CD4-positive, alpha-beta T cell (primary cell): ENCODE measurements at places on chromosomes 13 and 19. TPM values are rescaled to one million over a fixed set of nuclear protein-coding genes. Genes with fewer than 3 reads are reported as not detected.

- no peak for DNase-seq
Observed at GRCh38 chr19:6041991-6042481, 64.1 kb upstream of the RANBP3 start.

DNA sequence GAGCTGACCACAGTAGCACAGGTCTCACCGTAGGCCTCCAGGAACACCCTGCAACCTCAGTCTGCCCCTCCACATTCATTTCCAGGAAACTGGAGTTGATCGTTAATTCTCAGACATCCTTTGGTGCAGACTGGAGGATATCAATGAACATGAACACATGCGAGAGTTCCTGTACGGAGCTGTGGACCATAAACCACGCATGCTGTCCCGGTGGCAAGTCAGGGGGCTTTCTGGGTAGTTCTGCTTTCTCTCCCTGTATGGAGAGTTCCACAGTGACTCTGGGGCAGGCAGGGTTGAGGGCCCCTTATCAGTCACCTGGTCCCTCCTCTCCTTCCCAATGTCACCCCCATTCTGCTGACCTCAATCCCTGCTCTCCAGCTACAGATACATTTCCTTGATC is 55.5 kb upstream of the URI1 start:
- DNase-seq, result no peak

- no peak for DNase-seq
Observed at GRCh38 chr19:40811478-40812341, 12.7 kb downstream of the EGLN2 start.

- DNase-seq, result no peak
Observed at GRCh38 chr13:67935626-67936025, 705.5 kb upstream of the PCDH9 start.

GRCh38 chr19:18441804-18442788 is 4.2 kb upstream of the ISYNA1 start:
- DNase-seq, result no peak

GRCh38 chr19:30071871-30072270 is 129.8 kb downstream of the URI1 start:
- DNase-seq, result no peak

- no peak for DNase-seq
Observed at GRCh38 chr19:14577885-14578427, 4.9 kb upstream of the CLEC17A start.

GRCh38 chr13:44280456-44280855 is 93.2 kb upstream of the SERP2 start:
- no peak for DNase-seq

GRCh38 chr19:51301266-51301665 is 10.2 kb upstream of the IGLON5 start:
- no peak for DNase-seq

DNA sequence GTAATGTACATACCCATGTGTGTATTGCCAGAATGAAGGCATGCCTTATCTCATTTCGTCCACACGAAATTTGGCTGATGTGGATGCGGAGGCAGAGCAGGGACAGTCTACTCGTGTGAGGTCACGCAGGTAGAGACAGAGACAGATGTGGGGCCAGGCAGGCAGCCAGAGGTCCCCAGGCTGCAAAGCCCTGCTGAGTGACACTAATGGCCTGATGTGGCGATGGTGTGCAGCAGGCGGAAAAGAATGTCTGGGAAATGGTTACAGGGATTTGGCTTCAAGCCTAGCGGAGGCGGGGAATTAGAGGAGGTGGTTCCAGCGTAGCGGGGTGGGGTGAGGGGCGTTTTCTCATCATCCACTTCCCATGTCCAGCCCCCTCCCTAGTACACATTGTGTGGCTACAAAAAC is 4.2 kb upstream of the IZUMO2 start:
- DNase-seq, result no peak

GRCh38 chr13:62483774-62484173 is 1068.1 kb upstream of the PCDH20 start:
- no peak for DNase-seq

DNA sequence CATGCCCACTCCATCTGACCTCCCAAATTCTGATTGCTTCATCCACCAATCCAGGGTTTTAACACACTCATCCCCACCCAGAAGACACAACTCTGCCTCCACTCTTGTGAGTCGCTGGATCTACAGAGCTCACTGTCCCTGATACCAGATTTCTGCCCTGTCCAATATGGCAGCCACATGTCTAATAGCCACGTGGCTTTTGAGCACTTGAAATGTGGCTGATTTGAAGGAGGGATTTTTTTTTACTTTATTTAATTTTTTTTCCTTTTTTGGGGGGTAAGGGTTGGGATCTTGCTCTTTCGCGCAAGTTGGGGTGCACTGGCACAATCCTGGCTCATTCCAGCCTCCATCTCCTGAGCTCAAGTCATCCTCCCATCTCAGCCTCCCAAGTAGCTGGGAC is 24.8 kb upstream of the OLFM2 start:
- no peak for DNase-seq

DNA sequence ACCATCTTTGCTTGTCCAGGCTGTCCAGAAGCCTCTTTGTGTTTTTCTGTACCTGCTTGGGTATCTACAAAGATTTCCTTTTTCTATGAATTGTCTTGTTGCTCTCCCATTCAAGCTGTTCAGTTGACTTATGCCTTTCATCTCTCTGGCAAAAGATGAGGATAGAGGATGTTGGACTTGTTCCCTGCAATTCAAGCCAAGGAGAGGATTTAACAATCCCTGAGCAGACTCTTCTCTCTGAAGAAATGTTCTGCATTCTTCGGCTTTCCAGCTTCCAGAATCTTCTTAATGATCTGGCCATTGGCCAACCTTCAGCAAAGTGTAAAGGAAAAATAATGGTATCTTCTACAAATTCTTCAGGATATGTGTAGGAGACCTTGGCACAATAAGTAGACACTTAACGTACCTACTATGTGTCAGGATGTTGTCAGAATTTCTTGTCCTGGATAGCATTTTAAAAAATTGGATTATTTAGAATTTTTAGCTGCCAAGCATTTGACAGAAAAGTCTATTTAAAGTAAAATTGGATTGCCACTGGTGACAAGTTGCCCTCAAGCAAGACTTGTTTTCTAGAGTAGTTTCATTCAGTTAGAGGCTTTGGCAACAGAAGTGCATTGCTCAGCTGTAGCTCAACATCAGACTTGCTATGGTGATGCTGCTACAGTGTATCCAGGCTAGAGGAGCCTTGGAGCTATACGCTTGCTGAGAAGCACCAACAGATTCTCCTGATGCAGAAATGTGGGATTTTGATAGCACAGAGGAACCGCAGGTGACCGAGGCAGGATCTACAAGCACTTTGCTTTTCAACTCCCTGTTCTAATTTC is 455.7 kb downstream of the SUCLA2 start:
- DNase-seq, result no peak

DKKL1 gene
- total RNA-seq, result not detected

RNF225 gene
- 0.55 TPM for total RNA-seq

ZNF578 gene
- total RNA-seq, result 1.6 TPM

MEIOSIN gene
- total RNA-seq, result not detected

DACH1 gene
- 0.71 TPM for total RNA-seq

TEX30 gene
- total RNA-seq, result 6.3 TPM

SLITRK6 gene
- not detected for total RNA-seq
